ENCODE measurements at places on chromosomes 4 and X.

DNA sequence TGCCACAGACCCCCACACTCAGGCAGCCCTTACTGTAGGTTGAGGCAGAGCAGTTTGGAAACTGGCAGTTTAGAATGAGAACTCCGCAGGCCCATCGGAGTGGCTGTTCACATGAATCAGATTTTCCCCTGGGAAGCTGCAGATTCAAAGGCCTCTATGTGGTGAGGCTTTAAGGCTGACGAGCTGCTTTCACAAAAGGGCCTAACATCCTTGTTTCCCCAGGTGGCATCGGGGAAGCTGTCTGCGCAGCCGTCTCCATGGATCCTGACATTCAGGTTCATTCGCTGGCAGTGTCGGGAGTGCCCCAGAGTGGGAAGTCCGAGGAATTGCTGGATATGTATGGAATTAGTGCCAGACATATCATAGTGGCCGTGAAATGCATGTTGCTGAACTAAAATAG lies 33.7 kb downstream of the TKTL1 start:
- no peak for DNase-seq

DNA sequence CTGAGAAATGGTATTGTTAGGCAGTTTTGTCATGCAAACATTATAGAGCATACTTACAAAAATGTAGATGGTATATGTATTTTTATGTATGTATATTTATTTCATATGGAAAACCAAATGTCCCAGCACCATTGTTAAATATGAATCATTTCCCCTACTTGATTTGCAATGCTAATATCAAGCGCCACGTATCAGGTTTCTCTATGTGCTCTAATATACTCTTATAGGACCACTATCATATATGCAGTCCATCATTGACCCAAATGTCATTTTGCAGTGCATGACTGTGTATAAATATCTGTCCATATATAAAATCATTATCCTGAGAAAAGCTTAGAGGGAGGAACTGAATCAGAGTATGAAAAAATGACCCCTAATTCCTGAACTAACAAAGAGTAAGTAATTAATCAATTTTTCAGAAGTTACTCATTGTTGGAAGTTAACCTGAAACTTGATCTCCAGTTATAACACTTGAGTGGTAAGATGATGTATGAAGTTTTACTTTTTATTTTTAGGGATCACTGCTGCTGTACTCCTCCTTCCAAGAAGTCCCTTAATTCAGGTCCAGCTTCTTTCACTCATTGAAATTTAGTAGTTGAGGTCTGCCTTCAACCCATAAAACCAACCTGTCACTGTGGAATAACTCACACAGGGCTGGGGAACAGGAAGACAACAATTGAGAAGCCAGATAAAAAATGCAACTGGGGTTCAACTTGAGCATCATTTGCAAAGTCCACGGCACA lies 134.8 kb upstream of the LDB2 start:
- no peak for DNase-seq

- DNase-seq, result no peak
These were observed 56.6 kb downstream of the LINC00632 start for GRCh38 chrX:140766024-140766611.

DNA sequence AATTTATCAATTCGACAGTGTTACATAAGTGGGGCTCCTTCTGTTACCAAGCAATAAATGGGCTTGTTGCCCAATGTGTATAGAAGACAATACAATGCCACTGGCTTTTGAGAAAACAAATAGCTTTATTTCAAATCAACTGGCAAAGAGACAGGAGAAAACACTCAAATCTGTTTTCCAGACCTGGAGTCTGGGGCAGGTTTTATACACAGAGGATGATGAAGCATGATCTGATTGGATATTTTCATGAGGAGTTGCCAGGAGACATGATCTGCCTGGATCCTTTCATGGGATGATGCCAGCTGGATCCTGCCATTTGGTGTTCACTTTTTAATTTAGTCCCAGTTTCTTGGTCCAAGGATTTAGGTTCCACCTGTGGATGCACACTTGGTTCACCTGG lies 287.9 kb downstream of the CXXC4 start:
- DNase-seq, result no peak

GRCh38 chr4:58590722-58591121 lies 1480.5 kb upstream of the IGFBP7 start:
- DNase-seq, result no peak

DNA sequence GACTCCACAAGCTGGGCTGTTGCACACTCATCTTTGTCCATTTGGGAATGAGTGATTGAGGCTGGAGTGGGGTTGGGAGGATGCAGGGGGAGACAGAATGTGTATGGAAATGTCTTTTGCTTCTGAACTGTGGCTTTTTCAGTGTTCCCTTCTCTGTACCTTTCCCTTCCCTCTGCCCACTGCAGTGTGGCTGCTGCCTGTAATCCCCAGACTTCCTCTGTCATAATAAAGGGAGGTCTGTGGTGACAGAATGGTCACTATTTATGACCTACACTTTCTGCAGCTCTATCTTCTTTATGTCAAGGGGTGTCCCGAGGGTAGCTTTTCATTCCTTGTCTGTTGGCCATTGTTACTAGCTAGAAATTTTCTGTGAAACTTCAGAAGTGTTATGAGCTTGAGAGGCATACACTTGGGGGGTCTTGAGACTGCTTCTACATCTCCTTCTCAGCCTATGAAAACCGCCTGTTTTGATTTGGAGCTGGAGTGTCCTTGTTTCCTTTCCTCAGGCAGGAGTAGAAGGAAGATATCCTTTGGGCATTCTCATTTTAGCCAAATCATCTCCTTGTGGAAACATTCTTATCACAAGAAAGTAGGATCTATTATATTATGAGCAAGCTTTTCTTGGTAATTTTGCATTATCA lies 63.0 kb downstream of the ANK2 start:
- no peak for DNase-seq

DNA sequence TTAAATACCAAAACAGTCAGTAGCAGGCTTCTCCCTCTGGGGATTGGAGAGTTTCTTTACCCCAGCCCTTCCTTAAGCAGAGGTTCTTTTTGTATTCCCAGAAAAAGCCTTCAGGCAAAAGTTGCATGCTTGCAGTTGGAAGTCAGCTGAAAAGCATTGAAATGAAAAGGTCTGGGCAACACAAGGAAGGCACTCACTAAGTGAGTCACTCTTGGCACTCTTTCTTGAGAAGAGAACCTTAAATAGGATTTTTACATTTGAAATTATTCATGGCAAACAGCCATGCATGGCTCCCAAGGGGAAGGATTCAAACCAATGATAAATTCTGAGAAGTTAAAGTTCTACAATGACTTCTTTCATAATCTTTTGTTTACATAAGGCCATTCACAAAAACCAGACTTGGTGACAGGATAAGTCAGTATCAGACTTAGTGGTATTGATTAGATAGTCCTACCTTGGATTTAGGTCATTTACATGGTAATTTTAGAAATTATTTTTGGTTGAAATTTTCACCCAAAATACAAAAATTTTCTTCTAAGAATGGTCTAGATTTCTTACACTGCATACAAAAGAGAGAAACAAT lies 2068.9 kb downstream of the PCDH7 start:
- no peak for DNase-seq

GRCh38 chrX:72465889-72466288 lies 106.8 kb downstream of the HDAC8 start:
- no peak for DNase-seq

GRCh38 chrX:74280759-74281158 lies 23.2 kb upstream of the ZCCHC13 start:
- DNase-seq, result no peak

GRCh38 chrX:40132751-40133150 lies 35.0 kb upstream of the BCOR start:
- no peak for DNase-seq

DNA sequence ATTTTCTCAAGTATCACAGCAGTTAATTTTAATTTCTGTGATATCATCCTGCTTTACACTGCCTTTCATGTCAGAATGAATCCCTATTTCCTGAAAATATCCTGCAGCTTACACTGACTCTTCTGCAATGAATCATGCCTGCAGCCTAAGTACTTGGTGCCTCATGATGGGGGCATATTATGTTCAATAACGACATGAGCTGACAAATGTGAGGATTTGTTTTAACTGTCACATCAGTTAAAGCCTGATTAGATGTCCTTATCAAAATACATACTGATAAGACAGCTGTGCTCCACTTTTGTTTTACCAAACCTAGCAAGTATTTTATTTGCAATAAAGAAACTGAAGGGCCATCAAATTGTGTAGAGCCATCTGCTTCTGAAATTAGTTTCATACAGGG lies 359.9 kb upstream of the AGA start:
- no peak for DNase-seq

GRCh38 chr4:26793735-26794134 lies 66.9 kb upstream of the STIM2 start:
- DNase-seq, result no peak

GRCh38 chr4:26858035-26858918 lies 2.4 kb upstream of the STIM2 start:
- DNase-seq, result no peak

- DNase-seq, result no peak
These were observed 30.6 kb upstream of the SCML1 start for GRCh38 chrX:17706676-17707075.

DNA sequence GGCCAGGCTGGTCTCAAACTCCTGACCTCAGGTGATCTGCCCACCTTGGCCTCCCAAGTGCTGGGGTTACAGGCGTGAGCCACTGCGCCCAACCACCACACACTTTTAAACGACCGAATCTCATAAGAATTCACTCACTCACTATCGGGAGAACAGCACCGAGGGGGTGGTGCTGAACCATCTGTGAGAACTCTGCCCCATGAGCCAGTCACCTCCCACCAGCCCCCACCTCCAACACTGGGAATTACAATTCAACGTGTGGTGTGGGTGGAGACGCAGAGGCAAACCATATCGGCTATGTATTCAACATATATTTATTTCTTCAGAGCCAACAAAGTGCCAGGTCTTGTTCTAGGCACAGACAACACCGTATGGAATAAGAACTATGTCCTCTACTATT lies 3.6 kb downstream of the TLR3 start:
- no peak for DNase-seq

- no peak for DNase-seq
These were observed 84.1 kb downstream of the LDB2 start for GRCh38 chr4:16814361-16814760.

Measured in smooth muscle cell of the brain vasculature (primary cell).